ENCODE measurements at places on chromosomes 2 and 18.
A peak's percentile ranks its signal among the peaks of the same experiment; 100 is the strongest.

DNA sequence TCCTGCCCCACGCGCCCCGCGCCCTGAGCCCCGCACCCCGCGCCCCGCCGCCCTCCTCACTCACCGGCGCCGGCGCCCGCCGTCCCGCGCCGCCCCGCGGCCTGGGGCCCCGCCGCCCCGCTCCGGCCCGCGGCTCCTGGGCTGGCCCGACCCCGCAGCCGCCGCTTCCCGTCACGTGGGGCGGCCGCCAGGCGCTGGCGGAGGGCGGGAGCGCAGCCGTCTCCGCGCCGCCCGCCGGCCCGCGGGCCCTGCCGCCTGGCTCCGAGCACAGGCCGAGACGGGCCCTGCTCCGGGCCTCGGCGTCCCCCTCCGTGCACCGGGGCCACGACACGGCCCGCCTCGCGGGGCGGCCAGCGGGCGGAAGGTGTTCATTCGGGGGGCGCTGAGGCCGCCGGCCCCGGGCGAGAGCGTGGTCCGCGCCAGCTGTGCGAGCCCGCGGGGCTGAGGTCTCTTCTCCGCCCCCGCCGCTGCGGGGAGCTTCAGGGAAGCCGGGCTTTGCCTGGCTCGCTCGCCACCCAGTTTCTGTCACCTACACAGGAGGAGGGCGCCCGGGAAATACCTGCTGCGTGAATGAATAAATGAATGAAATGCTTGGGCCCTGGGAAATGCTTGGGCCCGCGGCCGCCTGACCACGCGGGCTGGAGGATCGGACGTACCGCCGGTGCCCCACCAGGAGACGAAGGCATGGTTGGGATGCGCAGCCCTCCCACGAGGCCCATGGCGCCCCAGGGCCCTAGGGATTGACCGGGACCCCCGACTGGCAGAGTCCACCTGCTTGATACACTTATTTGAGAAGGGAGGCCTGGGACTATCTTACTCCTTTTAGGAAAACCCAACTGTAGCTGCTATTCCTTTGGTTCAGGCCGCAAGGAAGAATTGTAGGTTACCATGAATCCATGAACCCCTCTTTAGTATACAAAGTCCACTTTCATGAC is at the start of gene TGFBRAP1:
Gene TGFBRAP1, minus strand, starts transcription at position 175 of the 935 bp plus-strand sequence. CDS start 21,434 bp downstream, outside the sequence.
- peak; percentile 11 for DNase-seq

DNA sequence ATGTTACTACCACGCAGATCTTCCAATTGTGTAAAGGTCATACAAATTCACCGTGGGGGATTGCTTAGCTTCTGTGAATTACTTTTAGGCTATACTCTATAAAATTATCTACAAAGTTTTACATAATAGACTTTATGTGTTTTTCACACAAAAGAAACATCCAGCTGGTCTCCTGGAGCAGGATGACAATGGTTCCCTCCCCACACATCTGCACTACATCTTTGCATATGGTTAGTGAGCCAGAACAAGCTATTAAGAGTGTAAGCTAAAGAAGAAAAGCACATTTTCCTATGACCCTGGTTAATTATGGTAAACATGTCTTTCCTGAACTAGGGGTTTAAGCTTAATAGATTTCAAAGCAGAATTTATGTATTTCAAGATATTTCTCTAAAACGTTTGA is 295.1 kb downstream of the ASXL3 start:
- no peak for DNase-seq

GRCh38 chr2:43792653-43793052 is 18.8 kb downstream of the DYNC2LI1 start:
- no peak for DNase-seq

DNA sequence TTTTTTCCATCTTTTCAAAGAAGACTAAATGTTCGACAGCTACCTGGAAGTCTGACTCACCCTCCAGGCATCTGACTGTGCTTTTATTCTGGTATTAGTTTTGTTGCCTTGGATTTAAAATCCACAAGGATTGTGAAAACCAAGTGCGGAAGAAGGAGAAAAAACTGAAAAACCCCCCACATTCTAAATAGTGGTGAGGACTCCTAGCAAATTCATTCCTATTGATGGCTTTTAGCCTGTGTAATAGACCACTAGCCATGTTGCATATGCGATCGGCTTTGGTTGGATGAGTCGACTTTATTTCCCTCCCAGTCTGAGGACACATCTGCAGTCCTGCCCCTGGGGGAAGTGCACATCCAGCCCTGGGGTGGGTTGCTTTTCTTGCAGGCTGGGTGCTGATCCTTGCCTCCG is 16.9 kb downstream of the LDLRAD4 start:
- DNase-seq, result no peak

- no peak for DNase-seq
Measured at GRCh38 chr2:61178603-61179545, 16.9 kb downstream of the C2orf74 start.

GRCh38 chr2:215845839-215846586 is 167.3 kb downstream of the MREG start:
- DNase-seq, result no peak

DNA sequence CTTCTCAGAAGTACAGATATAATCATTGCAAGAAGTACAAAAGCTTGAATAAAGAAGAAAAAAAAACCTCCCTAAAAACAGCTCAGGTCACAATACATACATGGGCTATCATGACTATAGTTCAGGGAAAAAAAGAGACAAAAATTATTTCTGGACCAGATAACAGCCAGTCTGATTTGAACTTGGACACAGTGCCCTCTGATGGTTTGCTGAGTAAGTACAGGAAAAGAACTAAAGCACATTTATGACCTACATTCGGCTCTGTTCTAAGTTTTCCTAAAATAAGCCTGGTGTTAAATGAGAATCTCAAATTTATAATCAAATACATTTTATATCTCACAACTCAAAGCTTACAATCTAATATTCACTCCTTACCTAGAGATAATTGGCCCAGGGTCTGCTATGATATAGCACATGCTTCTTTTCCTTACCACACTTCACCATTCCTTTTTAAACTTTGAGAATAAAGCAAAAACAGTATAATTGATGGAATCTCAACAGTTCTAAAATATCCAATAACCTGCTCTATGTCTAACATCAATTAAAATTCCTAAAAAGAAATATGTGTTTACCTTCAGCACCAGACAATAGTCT is 81.1 kb downstream of the RAPH1 start:
- no peak for DNase-seq

DNA sequence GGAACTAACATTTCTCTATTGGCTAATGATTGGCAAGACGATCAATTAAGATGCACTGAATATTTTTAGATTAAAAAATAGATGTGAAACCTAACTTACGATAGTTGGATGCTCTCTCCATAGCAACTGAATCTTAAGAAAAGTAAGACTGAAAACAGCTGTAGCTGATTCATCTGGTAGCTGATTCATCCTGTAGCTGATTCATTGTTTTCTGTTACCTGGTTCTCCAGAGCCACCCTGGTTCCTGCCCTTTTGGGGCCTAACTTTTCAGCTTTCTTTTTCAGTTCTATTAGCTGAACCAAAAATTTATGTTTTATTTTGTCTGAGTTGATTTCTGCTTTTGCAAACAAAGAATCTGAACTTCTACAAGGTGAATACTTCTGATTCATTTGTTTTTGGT is 22.7 kb upstream of the SPR start:
- DNase-seq, result no peak

DNA sequence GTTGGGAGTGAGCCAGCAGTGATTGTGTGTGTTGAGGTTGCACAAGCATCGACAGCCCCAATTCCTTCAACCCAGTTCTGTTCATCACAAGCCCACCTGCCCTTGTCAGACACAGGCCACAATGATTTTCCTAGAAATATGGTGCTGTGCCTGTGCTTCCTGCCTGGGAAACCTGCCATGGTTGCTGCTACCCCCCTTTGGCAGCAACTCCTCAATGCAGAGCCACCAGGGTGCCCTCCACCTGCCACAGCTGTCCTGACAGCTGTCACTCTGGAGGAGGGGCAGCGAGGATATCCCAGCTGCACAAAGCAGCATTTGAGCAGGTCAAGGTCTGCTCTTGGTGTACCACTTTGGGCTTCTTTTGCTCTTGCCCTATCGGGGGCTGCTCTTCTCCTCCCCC is 27.1 kb downstream of the SMIM21 start:
- DNase-seq, result no peak

- no peak for DNase-seq
Measured at GRCh38 chr2:100800915-100801314, 19.0 kb upstream of the NPAS2 start.
